T1000 (cell line): ENCODE measurements at places on chromosomes 1 and 21.
A peak's percentile ranks its signal among the peaks of the same experiment; 100 is the strongest.

GRCh38 chr21:16422702-16423101, 692.9 kb downstream of the USP25 start:
- no peak for DNase-seq

DNA sequence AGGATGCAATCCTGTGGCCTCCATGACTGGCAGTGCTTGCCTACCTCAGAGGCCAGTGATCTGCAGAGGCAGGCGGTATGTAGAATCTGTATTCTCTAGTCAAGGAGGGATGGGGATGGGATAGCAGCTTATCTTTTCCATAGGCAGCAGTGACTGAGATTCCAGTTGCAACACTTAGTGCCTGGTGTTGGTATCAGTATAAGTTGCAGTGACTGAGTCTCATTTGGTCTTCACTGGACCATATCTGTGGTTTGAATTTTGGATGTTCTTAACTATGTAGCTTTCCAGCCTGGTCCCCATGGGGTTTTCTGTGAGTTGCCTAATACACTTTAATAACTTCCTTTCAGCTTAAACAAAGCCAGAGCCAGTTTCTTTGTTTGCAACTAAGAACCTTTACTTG, 16.5 kb downstream of the DYRK1A start:
- no peak for DNase-seq

DNA sequence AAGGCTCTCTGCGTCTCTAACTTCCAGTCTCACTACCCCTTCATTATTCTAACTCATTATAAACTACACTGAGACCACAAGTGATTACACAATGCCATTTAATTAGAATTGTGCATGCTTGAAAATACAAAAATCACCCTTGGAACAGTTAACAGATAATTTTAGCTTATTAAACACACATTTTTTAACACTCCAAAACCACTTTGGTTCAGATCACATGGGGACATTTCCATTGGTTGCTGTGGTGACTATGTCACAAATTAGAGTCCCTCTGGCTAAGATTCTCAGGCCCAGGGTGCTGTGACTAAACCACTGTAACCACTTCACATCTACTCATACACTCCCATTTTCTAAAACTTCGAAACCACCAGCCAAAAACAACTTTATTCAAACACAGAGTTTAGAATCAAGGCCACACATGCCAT, 43.0 kb downstream of the JAK1 start:
- no peak for DNase-seq

DNA sequence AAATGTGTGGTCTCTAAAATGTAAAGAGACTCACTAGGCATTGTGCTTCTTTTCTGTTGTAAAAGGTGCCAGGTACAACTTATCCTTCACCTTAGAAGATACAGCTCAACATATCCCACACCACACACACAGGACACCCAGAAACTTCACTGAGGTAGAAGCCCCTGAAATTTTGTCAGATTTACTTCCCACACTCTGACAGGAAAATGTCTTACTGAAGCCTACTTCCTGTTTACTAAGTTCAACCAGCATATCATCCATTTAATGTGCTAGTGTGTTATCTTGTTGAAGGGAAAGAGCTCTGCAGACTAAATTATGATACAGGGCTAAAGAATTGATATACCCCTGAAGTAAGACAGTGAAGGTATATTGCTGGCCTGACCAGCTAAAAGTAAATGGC, 39.9 kb upstream of the INSL5 start:
- no peak for DNase-seq

DNA sequence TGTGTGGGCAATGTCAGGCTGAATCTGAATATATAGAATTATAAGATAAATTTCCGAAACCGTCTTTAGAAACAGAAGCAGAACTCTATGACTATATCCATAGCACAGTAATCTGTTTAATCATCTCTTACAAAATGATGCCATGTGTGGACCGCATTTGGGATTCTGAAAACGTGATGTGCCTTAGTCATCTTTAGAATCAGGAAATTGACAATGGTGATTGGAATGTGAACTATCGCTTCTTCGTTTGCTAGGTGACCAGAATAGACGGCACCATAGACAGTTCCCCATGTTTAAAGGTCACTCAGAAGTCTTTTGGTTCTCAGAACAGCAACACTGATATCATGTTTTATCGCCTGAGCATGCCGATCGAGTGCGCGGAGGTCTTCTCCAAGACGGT, 300.3 kb downstream of the ZP4 start:
- no peak for DNase-seq

DNA sequence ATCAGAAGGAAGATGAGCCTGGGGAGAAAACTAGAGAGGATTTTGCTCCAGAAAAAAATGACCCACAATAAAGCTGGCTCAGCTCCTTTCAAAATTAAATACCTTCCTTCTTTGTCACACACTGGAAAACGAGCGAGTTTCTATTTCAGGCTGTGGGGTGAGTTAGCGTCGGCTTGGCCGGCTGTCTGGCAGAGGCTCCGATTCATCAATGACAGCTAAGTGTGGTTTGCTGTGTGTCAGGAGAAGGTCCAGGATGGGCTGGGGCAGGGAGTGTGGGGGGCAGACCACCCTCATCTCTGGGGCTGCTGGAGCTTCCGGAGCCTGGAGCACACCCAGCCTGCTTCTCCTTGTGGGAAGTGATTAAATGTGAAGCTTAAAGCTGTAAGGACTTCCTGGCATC, 120.2 kb downstream of the ETS2 start:
- peak; percentile 52 for DNase-seq

- no peak for DNase-seq
These were observed 83.3 kb downstream of the GABPA start for GRCh38 chr21:25818121-25818520.

GRCh38 chr1:17494114-17494729, 45.3 kb upstream of the ARHGEF10L start:
- peak; percentile 55 for DNase-seq

GRCh38 chr1:227709451-227709850, 25.7 kb downstream of the JMJD4 start:
- DNase-seq = no peak

GRCh38 chr1:182387566-182387965, 4.0 kb downstream of the GLUL start:
- DNase-seq = no peak

DNA sequence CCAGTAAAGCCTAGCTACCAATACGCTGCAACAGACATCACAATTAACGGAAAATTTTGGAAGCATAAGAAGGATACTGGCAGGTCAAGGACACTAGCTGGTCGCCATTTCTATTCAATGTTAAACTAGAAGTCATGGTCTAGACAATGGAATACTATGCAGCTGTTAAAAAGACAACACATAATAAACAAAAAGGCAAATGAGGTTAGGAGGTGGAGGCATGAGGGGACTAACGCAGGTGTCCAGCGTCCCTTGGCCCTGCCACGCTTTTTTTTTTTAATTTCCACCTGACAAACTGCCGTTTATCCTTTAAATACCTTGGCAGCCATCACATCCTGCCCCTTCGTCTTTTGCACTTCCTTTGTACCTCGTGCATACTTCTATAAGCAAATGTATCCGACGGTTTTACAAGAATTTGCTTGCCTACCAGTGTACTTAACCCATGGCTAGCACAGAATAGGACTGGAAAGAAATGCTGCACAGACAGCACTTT, 698 bp upstream of the SLC22A15 start:
- no peak for DNase-seq

- DNase-seq = no peak
These were observed 59.1 kb downstream of the PTGFR start for GRCh38 chr1:78549891-78550290.

- DNase-seq = no peak
These were observed 892 bp downstream of the TYW3 start for GRCh38 chr1:74733604-74734484.
